Skeletal muscle cell (primary cell): ENCODE measurements at places on chromosomes 11 and 22.

- DNase-seq = no peak
Measured at GRCh38 chr22:24153353-24153752, 27.9 kb upstream of the SUSD2 start.

DNA sequence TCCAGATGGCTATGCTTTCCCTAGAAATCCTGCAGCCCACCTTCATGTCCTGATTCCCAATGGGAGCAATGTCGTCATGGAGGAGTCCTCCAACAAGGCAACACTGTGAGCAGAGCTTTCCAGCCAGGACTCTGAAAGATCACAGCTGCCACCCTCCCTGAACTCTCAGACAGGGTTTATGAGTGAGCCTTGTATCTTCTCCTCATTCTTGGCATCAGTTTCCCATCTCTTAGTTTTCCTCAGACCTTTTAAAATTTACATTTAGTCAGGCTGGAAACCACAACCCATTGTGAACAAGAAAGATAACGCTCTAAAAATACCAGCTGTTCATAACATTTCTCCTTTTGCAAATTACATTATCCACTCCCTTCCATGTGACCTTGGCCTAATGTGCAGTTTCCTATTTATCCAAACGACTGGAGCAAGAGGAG lies 15.6 kb upstream of the LYVE1 start:
- DNase-seq = no peak

GRCh38 chr11:69930081-69931059 lies 111.2 kb upstream of the FGF3 start:
- DNase-seq = no peak

- no peak for DNase-seq
Measured at GRCh38 chr22:38027487-38027886, 29.7 kb upstream of the PICK1 start.

GRCh38 chr11:46378811-46379481 lies 2.5 kb upstream of the MDK start:
- DNase-seq = no peak

GRCh38 chr22:31083923-31084810 lies 3.0 kb downstream of the SMTN start:
- no peak for DNase-seq

DNA sequence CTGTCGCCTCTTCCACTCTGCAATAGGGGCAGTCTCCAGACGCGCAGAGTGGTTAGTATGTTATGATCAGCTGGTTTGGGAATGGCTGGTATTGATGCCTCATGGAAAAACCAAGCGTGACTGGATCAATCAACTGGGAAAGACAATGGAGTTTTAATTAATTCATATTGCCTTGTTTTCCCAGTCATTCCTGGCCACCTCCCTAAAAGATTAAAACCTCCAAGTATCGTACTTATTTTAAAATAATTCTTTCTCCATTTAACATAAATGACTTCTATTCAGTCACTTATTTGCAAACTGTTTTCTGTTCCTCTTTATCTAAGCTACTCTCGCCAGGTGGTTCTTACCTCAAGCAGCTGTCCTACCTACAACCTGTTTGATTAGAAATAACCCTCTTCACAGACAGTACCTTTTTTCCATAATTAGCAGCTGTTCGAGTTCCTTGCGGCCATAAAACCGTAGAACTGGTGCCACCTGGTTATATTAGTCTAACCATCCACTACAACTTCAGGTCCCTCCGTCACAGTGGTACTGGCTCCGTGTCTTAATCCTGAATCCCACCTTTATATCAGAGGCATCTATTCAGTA lies 898 bp downstream of the ZNF215 start:
- DNase-seq = no peak

GRCh38 chr11:6237761-6238302 lies 1.1 kb upstream of the CNGA4 start:
- DNase-seq = no peak

DNA sequence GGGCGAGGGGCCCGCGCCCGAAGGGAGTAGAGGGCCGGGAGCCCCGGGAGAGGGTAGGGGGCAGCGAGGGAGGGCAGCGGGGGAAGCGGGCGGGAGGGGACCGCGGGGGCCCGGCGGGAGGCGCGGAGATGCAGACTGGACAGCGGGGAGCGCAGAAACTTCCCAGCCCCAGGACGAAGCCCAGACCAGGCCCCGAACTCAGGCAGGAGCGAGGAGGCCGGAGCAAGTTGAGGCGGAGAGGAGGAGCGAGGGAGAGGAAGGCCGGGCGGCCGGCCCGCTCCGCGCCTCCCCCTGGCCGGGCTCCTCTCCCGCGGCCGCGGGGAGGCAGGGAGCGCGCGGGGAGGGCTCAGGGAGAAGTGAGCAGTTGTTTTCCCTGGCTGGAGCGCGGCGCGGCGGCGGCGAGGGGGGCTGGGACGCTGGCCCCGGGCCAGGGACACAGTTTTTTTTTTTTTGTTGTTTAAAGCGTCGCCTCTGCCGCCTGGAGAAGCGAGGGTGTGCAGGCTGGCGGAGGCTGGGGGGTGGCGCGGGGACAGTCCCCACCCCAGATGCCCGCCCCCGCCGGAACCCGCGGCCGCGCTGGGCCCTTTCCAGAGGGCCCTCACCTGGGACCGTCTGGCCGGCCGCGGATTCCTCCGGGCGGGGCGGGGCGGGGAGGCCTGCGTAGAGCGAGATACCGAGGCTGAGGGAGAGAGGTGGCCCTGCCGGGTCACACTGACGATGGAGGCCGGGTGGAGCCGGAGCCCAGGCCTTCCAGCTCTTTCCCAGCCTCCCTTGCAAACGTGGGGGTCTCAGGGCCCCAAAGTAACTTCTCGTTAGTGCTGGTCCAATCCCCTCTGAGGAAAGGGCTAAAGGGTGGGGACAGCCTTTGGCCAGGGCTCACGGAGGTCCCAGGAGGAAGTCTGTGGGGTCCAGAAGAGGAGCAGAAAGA lies at the start of gene LTBP3:
Gene LTBP3 (minus strand): TSS at position 358 of the 928 bp plus-strand sequence. CDS start 400 bp downstream, outside the sequence.
- DNase-seq = no peak

GRCh38 chr11:133727774-133728173 lies 117.5 kb downstream of the SPATA19 start:
- DNase-seq = no peak

- no peak for DNase-seq
Measured at GRCh38 chr11:81886406-81887075, 847.1 kb downstream of the FAM181B start.

- DNase-seq = no peak
Measured at GRCh38 chr11:6635082-6635932, 16.1 kb upstream of the TPP1 start.

DNA sequence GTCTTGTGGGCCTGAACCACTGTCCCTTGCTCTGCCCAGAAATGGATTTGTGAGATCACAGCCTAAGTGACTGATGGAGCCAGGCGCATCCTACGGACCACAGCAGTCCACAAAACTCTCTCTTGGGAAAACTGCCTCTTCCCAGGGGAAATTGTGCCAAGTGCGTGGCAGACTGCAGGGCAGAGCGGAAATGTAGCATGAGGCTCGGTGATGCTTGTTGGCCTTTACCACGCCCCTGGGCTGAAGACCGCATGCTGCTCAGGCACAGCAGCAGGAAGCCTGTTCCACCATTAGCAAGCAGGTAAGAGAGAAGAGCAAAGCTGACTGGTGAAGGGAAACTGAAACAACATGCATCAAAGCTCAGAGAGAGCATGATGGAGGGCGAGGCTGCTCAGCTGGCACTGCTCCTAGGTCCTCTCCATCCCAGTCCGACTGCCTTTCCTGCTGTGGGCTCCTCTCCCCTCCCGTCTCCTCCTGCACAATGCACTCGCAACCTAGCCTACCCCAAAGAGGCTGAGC lies 26.5 kb upstream of the SCARF2 start:
- no peak for DNase-seq

DNA sequence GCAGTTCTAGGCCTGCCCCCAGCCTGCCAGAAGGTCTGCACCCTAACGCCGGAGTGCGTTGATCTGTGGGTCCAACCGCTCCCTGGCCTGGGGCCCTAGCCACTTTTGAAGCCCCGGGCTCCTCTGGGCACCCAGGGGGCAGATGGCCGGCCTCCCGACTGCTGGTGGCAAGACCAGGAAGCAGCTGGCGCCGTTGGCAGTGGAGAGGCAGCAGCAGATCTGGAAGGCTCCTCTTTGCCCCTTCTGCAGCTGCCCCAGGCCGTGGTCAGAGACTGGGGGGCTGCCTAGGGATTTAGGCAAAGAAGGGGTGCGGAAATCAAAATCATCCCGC lies 445 bp upstream of the VWCE start:
- DNase-seq = no peak

DNA sequence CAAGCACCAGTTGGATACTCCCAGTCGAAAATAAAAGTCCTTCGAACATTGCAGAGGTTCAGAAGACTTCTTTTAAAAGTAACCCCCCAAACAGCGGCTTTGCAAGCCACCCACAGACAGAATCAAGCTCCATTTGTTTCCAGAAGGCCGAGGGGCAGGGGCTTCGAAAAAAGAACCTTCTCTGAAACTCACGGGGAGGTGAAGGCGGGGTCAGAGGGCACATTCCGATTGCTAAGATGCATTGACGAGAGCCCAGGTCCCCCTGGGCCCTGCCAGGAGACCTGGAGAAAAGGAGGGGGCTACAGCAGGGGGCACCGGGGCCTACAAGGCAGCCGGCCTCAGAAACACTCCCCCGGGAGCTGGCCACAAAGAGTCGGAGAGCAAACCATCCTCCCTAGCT lies 306.8 kb downstream of the MN1 start:
- no peak for DNase-seq
